Type B pancreatic cell (in vitro differentiated cells): ENCODE measurements at places on chromosomes 6 and 20. TPM values are rescaled to one million over a fixed set of nuclear protein-coding genes. Genes with fewer than 3 reads are reported as not detected.

DNA sequence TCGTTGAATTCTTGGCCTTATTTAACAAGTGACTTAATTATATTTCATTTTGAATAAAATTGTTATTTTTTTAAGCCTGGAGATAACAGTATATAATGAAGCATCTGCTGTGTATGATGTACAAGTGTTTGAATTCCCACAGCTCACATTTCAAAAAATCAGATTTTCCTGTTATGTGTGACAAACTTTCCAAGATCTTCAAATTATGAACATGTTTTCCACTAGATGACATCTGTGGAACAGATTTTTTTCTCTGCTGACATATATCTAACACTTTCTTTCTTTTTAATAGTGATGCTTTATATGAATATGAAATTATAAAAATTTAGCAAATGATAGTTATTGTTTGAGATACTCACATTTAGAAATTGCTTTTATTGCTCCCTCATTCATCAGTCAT lies 482.8 kb downstream of the LMBRD1 start:
- no peaks in the 10 kb centered on the region for H3K4me1 ChIP-seq
- H3K27ac ChIP-seq: no peak overlapping the region
- H3K36me3 ChIP-seq: no peaks in the 10 kb centered on the region
- no peak overlapping the region for H3K4me3 ChIP-seq
- no peaks in the 10 kb centered on the region for H3K27me3 ChIP-seq

- H3K4me3 ChIP-seq: no peak overlapping the region
- H3K27ac ChIP-seq: no peak overlapping the region
- peaks cover 30% of the 10 kb centered on the region for H3K36me3 ChIP-seq
- H3K4me1 ChIP-seq: peaks cover 31% of the 10 kb centered on the region
- DNase-seq: no peak
- no peaks in the 10 kb centered on the region for H3K27me3 ChIP-seq
These were observed 84.4 kb downstream of the WASF1 start for GRCh38 chr6:110095101-110095500.

DNA sequence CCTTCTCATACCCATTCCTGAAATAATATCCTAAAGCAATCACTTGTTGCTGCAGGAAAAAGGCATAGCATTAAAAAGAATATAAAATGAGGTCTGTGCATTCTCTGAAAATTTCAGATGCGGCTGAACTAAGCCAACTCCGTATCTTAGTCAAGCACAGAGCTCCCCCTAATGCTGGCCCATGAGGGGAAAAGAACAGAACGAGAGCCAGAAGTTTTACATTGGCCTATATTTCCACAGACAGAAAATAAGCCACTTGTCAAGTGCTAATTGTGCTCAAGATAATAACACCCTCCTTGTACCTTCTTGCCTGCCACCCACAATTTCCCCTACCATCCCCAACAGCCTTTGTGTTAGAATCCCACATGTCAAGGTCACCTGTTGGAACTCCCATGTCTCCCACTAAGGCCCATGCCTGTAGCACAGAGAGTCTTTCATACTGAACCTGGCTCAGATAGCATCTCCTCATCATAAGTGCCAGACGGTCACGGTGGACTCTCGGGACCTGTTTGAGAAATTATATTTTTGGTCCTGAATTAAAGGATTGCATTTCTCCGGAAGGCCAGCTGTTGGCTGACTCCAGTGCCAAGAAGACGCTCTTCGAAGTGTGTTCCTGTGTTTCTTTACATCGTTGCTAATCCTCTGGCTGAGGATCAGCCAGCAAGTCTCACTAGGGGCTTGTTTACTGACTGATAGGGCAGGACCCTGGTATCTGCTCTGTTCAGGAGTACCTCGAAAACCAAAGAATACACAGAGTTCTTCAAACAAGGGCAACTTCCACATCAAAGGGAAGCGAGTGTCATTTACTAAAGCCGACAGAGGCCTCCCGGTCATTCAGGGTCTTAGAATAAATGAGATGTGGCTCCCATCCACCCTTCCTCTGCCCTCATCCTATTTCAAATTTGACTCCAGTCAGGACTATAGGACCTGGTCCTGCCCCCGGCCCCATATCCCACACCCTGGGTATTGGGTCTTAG lies 183.4 kb upstream of the FBXL4 start:
- H3K36me3 ChIP-seq: no peaks in the 10 kb centered on the region
- DNase-seq: no peak
- H3K4me3 ChIP-seq: no peak overlapping the region
- no peak overlapping the region for H3K27ac ChIP-seq

DNA sequence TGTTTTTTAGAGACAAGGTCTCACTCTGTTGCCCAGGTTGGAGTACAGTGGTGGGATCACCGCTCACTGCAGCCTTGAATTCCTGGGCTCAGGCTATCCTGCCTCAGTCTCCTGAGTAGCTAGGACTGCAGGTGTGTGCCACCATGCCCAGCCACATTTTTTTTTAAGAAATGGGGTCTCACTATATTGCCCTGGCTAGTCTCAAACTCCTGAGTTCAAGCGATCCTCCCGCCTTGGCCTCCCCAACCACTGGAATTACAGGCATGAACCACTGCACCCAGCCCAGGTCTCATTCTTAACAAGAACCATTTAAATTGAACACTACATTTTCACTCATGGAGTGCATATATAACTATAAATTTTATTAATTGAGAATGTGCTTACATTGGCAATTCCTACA lies 20.5 kb downstream of the RPF2 start:
- H3K4me1 ChIP-seq: no peaks in the 10 kb centered on the region
- no peak for DNase-seq
- no peak overlapping the region for H3K27ac ChIP-seq

DNA sequence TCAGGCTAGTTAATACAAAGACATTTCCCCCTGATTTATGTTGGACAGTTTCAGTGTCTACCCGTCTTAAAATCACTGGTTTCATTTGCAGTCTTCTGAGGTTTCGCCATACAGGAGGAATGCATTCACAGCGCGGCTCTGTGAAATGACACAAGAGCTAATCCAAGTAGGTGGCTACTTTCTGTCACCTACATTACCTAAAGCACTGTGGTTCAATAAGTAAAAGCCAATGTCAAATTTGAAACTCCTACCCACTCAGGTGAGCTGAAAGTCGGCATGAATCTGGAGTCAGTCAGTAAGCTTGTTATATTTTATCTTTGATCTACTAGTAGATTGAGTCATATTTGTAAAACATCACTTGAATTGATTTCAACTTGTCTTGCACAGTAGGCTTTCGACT lies 370.8 kb downstream of the LAMA2 start:
- H3K27me3 ChIP-seq: peaks cover 28% of the 10 kb centered on the region
- H3K36me3 ChIP-seq: peaks cover 3% of the 10 kb centered on the region
- H3K4me1 ChIP-seq: peaks cover 13% of the 10 kb centered on the region
- no peak overlapping the region for H3K4me3 ChIP-seq
- H3K27ac ChIP-seq: no peak overlapping the region

DNA sequence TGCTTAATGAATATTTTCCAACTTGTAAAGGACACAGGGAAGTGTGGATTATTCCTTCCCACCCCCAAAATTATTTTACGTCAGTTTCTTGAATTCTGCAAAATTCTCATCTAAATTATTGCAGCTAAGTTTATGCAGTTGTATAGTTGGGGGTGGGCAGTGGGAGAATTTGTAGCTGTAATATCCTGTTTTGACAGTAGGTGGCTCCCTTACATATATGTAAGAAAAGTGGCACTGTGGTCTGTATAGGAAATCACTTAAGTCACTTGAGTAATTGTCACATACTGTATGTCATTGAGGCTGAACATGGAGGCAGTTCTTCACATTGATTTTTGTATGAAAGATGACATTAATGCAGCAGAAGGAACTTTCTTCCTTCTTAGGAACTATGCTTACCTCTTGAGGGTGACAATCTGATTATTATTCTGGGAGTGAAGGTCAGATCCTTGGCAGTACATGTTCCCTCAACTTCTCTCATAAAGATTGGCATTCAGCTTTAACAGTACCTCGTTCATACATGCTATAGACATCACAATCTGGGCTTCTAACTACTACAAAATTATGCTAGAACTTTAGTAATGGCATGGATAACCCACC lies 14.6 kb upstream of the CFAP206 start:
- H3K27me3 ChIP-seq: no peaks in the 10 kb centered on the region
- no peaks in the 10 kb centered on the region for H3K36me3 ChIP-seq
- H3K4me1 ChIP-seq: peaks cover 3% of the 10 kb centered on the region
- H3K4me3 ChIP-seq: no peak overlapping the region
- H3K27ac ChIP-seq: peak overlapping the region; percentile 24

- peaks cover 20% of the 10 kb centered on the region for H3K4me1 ChIP-seq
- H3K36me3 ChIP-seq: no peaks in the 10 kb centered on the region
- peak overlapping the region; percentile 24 for H3K4me3 ChIP-seq
- no peak for DNase-seq
- H3K27me3 ChIP-seq: no peaks in the 10 kb centered on the region
These were observed 597.3 kb downstream of the PKHD1 start for GRCh38 chr6:51490101-51490500.

GRCh38 chr6:109660526-109661320 lies 30.3 kb downstream of the AK9 start:
- no peak overlapping the region for H3K4me3 ChIP-seq
- DNase-seq: no peak
- no peak overlapping the region for H3K27ac ChIP-seq
- H3K27me3 ChIP-seq: no peaks in the 10 kb centered on the region
- peaks cover 6% of the 10 kb centered on the region for H3K36me3 ChIP-seq
- H3K4me1 ChIP-seq: peaks cover 11% of the 10 kb centered on the region

DNA sequence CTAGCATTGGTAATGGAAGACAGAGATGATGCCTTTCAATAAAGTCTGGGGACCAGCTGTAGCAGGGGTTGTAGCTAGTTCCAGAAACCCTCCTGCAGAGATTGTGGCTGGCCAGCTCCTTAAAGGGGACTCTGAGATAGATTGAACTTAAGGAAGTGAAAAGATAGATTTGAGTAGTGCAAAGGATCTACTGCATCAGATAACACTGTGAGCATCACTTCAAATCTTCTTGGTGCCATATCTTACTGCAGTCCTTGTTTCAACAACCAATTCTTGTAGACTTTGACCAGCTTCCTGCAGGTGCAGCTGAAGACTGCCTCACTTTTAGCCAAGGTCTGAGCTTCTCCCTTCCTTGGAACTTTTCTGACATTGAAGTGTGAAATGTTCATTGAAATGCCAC lies 14.8 kb upstream of the CEP162 start:
- H3K4me3 ChIP-seq: no peak overlapping the region
- H3K27me3 ChIP-seq: peaks cover 17% of the 10 kb centered on the region
- H3K4me1 ChIP-seq: no peaks in the 10 kb centered on the region
- no peak overlapping the region for H3K27ac ChIP-seq

- no peak overlapping the region for H3K4me3 ChIP-seq
- no peaks in the 10 kb centered on the region for H3K36me3 ChIP-seq
- DNase-seq: no peak
- no peak overlapping the region for H3K27ac ChIP-seq
These were observed 144.1 kb upstream of the PTCHD4 start for GRCh38 chr6:48255094-48255493.

DNA sequence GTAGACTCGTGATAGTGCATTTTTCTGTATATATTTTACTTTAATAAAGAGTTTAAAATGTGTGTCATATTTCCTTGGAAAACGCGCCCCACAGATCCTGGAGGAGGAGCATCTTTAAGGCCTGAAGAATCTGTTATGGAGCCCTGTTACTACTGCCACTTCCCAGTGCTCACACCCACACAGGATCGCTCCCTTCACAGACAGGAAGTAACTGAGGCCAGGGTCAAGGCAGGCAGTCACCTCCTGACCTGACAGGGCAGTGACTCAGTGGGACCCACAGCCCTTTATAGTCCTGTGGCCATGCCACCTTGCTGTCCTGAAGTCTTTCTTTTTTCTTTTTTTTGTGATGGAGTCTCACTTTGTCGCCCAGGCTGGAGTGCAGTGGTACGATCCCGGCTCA lies 9.0 kb downstream of the RRBP1 start:
- H3K27ac ChIP-seq: peak overlapping the region; percentile 7
- no peaks in the 10 kb centered on the region for H3K27me3 ChIP-seq
- peaks cover 20% of the 10 kb centered on the region for H3K4me1 ChIP-seq
- peaks cover 32% of the 10 kb centered on the region for H3K36me3 ChIP-seq
- DNase-seq: no peak

GRCh38 chr6:133954657-133955576 lies 1.9 kb downstream of the TBPL1 start:
- peaks cover 2% of the 10 kb centered on the region for H3K27me3 ChIP-seq
- H3K36me3 ChIP-seq: peaks cover 4% of the 10 kb centered on the region
- peaks cover 38% of the 10 kb centered on the region for H3K4me1 ChIP-seq
- DNase-seq: no peak
- H3K27ac ChIP-seq: no peak overlapping the region

- no peak overlapping the region for H3K27ac ChIP-seq
- no peak overlapping the region for H3K4me3 ChIP-seq
- no peaks in the 10 kb centered on the region for H3K36me3 ChIP-seq
- DNase-seq: no peak
These were observed 105.8 kb downstream of the CARMIL1 start for GRCh38 chr6:25384967-25385366.

DNA sequence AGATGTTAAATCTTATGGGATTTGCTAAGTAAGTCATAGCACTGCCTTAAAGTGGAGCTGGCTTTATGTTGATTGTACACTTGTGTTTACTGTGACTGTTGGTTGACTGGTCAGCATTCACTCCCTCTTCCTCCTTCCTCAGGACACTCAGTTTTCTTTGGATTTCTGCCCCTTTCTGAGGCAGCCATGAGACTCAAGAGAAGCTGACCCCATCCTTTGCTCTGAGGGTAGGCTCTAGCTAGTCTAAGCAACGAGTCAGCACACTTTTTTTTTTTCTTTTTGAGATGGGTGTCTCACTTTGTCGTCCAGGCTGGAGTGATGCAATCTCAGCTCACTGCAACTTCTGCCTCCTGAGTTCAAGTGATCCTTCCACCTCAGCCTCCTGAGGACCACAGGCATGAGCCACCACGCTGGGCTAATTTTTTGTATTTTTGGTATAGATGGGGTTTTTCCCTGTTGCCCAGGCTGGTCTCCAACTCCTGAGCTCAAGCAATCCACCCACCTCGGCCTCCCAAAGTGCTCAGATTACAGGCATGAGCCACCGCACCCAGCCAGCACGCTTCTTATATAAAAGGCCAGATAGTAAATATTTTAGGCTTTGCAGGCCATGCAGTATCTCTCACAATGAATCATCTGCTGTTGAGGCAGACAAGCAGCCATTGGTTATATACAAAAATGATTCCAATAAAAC lies 191.4 kb downstream of the NFATC2 start:
- no peaks in the 10 kb centered on the region for H3K36me3 ChIP-seq
- H3K27me3 ChIP-seq: peaks cover 9% of the 10 kb centered on the region
- no peak overlapping the region for H3K27ac ChIP-seq
- H3K4me1 ChIP-seq: no peaks in the 10 kb centered on the region

DNA sequence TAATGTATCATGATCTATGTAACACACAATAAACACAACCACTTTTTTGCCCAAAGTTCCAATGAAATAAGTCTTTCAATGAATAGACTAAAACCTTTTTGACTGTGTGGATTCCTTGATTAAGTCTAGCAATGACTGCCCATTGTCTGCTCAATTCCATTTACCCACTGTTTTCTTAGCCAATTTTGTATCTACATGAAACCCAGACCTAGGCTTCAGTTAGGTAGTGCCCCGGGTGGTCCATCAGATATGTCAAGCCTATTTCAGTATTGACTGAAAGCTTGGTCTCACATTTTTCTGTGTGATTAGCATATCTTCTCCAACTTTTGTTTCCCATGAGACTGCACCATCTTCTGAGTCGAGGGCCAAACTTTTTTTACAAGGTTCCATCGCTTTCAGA lies 615.0 kb downstream of the C6orf118 start:
- no peaks in the 10 kb centered on the region for H3K36me3 ChIP-seq
- no peak overlapping the region for H3K4me3 ChIP-seq
- H3K27me3 ChIP-seq: no peaks in the 10 kb centered on the region
- H3K4me1 ChIP-seq: peaks cover 10% of the 10 kb centered on the region

The HLA-F gene
- 2.8 and 13.2 TPM in 2 replicates for total RNA-seq

The NRSN1 gene
- total RNA-seq: 0.17 TPM in 1 of 2 replicates, not detected in the other

The HM13 gene
- total RNA-seq: 246 and 281 TPM in 2 replicates

The SPAG4 gene
- total RNA-seq: 1.6 and 2.4 TPM in 2 replicates

The ARMH2 gene
- total RNA-seq: not detected in 2 replicates

The GNMT gene
- total RNA-seq: 0.26 and 0.39 TPM in 2 replicates

The QKI gene
- total RNA-seq: 50.4 and 150 TPM in 2 replicates

The BCLAF1 gene
- total RNA-seq: 187 and 190 TPM in 2 replicates

The SLC17A3 gene
- total RNA-seq: 0.33 TPM in 1 of 2 replicates, not detected in the other

The ENPP3 gene
- 0.07 and 0.82 TPM in 2 replicates for total RNA-seq

The SLC24A3 gene
- total RNA-seq: 12.0 and 14.0 TPM in 2 replicates
